ENCODE measurements at places on chromosomes 2 and 18. TPM values are rescaled to one million over a fixed set of nuclear protein-coding genes. Genes with fewer than 3 reads are reported as not detected.
A peak's percentile ranks its signal among the peaks of the same experiment; 100 is the strongest.

DNA sequence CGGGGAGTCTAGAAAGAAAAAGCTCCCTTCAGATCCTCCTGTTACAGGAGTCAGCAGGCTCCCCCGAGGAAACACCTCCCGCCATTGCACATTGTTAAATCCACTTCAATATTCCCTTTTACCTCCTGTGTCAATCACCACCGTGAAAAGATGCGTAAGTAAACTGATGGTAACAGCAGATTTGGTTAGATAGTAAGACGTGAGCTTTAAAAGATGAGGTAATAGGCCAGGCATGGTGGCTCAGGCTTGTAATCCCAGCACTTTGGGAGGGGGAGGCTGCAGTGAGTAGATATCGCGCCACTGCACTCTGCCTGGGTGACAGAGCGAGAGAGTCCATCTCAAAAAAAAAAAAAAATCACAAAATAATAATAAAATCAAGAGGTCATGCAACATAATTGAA lies 15.2 kb upstream of the NCL start:
- DNase-seq, result no peak

DNA sequence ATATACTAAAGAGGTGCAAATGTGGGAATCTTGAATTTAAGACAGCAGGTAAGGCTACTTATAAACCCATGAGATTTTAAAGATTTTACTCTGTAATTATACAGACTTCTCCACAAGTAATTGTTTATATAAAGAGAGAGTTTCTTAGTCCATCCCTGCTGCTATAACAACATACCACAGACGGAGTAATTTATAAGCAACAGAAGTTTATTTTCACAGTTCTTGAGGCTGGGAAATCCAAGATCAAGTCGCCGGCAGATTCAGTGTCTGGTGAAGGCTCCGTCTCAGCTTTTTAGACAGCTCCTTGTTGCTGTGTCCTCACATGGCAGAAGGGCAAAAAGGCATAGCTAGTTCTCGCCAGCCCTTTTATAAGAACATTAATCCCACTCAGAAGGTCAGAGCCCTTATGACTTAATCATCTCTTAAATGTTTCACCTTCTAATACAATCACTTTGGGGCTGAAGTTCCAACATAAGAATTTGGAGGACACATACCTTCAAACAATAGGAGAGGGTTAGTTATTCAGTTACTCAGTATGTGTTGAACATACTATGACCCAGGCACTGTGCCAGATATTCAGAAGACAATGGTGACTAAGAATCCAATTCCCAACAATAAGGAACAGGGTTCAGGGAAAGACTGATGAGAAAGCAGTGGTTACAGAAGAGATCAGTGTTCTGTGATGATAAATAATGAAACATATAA lies 466.0 kb downstream of the RIT2 start:
- DNase-seq, result no peak

The HOXD1 gene
- not detected for total RNA-seq

The UBE2F gene
- total RNA-seq, result 52.8 TPM

The SANBR gene
- 5.8 TPM for total RNA-seq

DNA sequence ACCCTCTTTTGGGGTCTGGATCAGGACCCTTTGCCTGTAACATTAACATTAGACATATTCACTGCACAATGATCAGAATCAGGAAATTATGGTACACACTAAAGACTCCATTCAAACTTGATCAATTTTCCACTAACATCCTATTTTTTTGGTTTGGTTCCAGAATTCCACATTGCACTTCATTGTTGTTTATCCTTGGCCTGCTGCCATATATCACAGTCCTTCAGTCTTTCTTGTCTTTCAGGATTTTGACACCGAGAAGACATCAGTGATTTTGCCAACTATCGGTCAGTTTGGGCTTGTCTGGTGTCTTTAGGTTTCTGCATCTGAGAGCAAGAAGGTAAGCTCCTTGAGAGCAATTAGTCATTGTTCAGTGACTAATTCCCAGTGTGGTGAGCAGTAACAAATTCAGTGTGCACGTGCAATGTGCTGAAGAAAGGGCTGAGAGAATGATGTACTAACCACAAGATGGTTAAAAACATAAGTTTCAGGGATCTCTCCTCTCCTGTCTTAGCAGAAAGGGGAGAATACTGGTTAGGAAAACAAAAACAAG lies 23.5 kb downstream of the MARCHF4 start:
- DNase-seq, result no peak

The ANKRD62 gene
- not detected for total RNA-seq

GRCh38 chr2:1636791-1637415 lies 107.4 kb downstream of the PXDN start:
- DNase-seq, result no peak

DNA sequence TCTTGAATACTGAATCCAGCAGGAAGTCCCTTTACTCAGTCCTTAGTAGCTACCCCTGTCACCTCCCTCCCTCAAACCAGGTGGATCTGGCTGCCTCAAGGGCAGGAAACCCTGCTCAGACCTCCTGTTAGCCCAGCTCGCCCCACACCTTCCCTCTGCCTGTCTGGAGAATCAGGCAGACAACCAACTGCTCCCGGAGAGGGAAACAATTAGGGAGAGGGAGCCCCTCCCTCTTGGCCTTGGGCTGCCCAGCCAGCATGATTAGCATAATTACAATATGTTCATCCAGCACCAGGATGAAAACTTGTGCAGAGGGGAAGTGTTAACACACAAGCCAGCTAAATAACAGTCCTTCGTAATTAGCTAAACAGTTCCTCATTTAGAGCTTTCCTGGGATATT lies 185.5 kb downstream of the C1D start:
- no peak for DNase-seq

GRCh38 chr2:209426432-209426831 lies 2.6 kb downstream of the MAP2 start:
- no peak for DNase-seq

GRCh38 chr18:4603955-4604354 lies 148.8 kb upstream of the DLGAP1 start:
- DNase-seq, result no peak

DNA sequence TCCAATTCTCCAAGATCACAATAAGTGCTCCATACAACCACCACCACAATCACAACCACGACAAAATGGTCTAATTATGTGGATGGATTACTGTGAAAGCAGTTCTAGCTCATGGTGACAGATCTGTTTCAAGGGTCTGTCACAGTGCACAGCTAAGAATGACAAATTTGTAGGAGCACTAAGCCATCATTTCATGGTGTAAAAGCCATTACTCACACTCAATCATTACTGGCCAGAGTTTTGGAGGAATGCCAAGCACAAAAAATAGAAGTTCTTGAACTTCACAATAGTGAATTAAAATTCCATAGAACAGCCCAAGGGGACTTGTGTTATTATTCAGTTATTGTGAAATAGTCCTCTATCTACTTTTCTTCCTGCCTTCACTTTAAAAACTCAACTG lies 2.3 kb downstream of the CPS1 start:
- DNase-seq, result no peak

GRCh38 chr2:120729406-120730399 lies 6.0 kb upstream of the GLI2 start:
- no peak for DNase-seq

- DNase-seq, result peak; percentile 55
Measured at GRCh38 chr2:48346124-48346536, 183.8 kb upstream of the STON1 start.

- DNase-seq, result no peak
Measured at GRCh38 chr18:3084206-3084605, 71.3 kb upstream of the LPIN2 start.

The PCARE gene
- total RNA-seq, result 2.2 TPM

- no peak for DNase-seq
Measured at GRCh38 chr2:140286377-140286776, 1506.2 kb upstream of the NXPH2 start.

DNA sequence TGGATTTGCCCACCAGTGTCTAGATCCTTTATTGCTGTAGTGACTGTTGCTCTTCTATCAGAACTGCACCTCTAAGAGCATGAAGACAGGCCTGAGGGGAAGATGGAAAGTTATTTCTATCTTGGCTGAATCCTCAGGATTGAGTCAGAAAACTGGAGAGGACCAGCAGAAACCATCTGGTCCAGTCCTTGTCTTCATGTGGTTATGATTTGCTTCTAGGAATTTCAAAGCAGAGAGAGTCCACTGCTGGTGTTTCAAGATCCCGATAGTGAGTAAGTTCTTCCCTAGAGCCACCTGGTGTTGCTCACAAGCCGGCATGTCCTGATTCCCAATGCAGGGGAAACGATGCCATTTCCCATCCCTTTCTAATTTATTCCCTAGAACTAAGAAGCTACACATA lies 84.2 kb downstream of the NCKAP5 start:
- no peak for DNase-seq

DNA sequence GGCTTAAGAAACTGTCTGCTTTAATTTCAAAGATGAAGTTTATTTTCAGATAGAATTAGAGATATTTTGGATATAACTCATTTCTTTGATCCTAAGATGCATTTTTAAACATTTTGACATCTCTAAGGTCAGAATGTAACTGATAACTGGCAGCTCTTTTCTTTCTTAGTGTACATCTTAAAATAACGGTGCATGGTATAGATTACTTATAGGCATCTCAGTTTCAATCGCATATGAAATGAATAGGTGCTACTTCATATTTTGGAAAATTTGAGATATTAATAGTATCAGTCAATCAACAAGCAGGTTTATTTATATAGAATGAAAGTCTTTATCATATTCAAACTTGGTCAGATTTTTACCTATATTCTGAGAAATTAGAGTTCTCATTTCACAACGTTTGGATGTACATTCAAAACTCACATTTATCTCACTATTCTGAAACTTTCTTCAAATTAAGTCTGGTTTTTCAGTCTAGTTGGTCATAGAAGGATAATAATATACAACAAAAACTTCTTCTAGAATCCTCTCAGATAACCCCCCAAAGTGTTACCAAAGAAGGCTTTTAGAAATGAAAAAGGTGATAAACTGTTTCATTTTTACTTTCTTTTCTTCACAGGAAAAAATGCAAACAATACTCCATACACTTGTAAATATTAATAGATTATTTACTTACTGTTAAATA lies 122.8 kb upstream of the WDSUB1 start:
- no peak for DNase-seq

DNA sequence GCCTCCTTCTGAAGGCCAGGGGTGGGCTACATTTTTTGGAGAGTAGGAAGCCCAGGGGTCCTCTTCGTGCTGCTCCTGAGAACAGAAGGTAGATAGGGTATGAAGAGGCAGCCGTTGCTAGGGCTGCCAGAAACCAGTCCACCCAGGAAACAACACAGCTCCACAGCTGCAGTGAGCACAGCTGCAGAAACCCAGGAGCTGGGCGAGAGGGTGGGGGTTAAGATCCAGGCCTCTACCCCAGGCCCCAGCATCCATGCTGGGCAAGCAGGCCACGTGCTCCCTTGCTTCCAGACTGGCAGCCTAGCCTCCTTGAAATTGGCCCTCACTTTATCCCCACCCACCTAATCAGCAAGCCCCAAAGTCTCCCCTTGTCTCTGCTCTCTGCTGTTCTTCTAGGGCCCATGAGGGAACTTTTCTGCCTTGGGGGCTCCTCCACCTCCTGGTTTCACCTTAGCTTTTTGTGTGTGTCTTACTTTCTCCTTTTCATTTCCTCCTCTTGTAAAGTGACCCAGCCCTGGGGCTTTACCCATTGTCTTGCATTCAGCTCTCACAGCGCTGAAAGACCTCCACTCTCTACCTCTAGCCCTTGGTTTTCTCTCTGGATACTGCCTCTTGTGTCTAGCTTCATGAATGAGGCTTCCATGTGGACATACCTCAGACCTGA lies 30.7 kb downstream of the STON1 start:
- no peak for DNase-seq

The ALPG gene
- total RNA-seq, result 0.16 TPM

DNA sequence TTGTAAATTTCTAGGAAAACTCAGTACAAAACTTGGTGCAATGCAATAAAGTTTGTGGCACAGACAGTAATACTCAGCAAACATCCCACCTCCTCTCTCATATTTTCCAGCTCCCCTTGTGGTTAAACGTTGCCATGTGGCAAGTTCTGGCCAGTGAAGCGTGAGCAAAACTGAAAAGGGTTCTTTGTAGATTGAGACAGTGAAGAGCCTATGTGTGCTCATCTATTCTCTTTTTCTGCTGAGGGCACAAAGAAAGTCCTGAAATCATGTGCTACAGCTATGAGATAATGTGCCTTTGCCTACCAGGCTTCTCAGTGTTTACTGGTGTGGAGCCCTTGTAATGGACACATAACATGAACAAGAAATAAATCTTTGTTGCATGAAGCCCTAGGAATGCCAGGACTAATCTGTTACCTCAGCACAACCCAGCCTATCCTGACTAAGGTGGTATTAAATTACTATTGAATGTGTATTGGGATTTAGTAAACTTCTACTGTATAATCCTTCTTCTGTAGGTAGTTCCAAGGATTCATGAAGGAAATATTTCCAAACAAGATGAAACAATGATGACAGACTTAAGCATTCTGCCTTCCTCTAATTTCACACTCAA lies 13.0 kb upstream of the TYMS start:
- no peak for DNase-seq

GRCh38 chr2:62554440-62554839 lies 48.4 kb upstream of the TMEM17 start:
- DNase-seq, result no peak

The GNLY gene
- total RNA-seq, result not detected

The PROM2 gene
- total RNA-seq, result 1.2 TPM

DNA sequence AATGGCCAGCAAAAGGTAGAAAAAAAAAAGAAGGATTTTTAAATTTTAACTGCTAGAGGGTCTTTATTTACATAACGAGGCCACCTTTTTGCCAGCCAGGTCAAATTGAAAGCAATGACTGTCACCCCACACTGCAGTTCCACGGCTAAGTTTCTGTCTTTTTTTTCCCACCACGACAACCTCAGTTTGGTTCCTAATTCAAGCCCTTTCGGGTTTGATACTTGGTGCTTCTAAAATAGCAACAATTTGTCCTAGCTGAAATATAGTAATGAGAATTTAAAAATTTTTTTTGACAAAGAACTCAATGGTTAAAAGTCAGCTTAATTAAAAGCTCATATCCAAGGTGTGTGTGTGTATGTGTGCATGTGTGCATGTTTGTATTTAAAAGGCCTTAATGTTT lies 16.4 kb upstream of the NMS start:
- no peak for DNase-seq

The CD226 gene
- 0.07 TPM for total RNA-seq
